ENCODE measurements at places on chromosomes 12 and 14.

DNA sequence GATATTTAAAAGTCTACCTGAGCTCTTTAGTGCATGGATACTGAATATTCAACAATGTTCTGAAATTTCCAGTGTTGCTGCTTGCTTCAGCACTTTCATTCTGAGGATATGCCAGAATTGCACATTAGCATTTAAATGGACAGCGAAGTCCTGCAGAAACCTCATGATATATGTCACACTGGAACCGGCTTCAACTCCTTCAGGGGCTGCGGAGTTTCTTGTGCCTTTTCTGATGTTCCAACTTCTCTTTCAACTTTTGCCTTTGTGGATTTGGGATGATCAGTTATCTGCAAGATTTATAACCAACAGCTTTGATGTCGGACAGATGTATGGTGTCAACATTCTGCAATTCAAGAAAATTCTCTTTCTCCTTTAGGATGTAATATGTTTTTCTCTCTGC, 142.5 kb upstream of the LMNTD1 start:
- no peaks in the 10 kb centered on the region for H3K36me3 ChIP-seq
- no peak overlapping the region for H3K4me3 ChIP-seq
- no peaks in the 10 kb centered on the region for H3K4me1 ChIP-seq
- DNase-seq, result no peak

DNA sequence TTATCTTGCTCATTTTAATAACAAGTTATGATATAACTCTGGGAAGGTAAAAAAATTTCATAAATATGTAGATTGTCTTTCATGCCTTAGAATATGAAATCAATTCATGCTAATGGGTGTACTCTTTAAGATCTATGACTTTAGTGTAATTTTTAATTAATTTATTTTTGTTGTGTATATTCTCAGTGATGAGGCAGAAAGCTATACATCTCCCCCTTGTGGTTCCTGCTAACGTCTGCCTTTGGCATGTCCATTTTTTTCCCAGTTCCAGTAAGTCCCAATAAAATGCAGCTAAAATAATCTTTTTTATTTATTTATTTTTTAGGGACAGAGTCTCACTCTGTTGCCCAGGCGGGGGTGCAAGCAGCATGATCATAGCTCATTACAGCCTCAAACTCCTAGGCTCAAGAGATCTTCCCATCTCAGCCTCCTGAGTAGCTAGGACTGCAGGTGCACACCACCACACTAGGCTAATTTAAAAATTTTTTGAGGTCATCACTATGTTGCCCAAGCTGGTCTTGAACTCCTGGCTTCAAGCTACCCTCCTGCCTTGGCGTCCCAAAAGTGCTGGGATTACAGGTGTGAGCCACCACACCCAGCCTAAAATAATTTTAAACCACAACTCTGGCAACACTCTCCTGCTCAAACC, 3.3 kb upstream of the CHURC1 start:
- H3K27me3 ChIP-seq, result peaks cover 15% of the 10 kb centered on the region
- H3K4me3 ChIP-seq, result no peak overlapping the region
- H3K4me1 ChIP-seq, result peaks cover 23% of the 10 kb centered on the region
- peaks cover 11% of the 10 kb centered on the region for H3K36me3 ChIP-seq

GRCh38 chr12:11723993-11724392, 74.5 kb downstream of the ETV6 start:
- peaks cover 21% of the 10 kb centered on the region for H3K36me3 ChIP-seq
- H3K4me3 ChIP-seq, result no peak overlapping the region
- peaks cover 41% of the 10 kb centered on the region for H3K4me1 ChIP-seq

GRCh38 chr14:52342849-52343596, 28.9 kb downstream of the PTGER2 start:
- no peak overlapping the region for H3K27ac ChIP-seq
- no peak overlapping the region for H3K4me3 ChIP-seq
- H3K27me3 ChIP-seq, result peaks cover 43% of the 10 kb centered on the region
- H3K36me3 ChIP-seq, result peaks cover 25% of the 10 kb centered on the region
- no peak for DNase-seq
- peaks cover 13% of the 10 kb centered on the region for H3K4me1 ChIP-seq

DNA sequence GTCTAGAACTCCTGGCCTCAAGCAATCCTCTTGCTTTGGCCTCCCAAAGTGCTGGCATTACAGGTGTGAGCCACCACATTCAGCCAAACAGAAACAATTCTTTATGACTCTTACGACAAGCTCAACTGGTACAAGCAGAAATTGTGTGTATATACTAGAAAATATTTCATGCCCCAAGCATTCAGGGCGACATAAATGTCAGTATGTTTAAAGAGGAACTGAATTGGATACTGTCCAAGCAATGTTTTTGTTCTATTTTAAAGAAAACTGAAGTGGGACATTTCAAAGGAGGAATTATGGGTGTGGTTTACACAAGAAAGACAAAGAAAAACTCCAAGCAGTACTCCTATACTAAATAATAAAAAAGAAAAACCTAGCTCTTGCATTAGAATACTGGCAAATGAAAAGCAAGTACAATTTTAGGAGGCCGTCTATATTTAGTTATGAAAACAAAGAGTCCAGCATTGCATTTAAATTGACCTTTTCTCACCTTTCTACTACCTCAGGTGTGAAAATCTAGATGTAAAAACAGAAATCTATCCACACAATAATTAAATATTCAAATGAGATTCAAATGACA, 48.9 kb downstream of the PPP1R12A start:
- no peak overlapping the region for H3K4me3 ChIP-seq
- no peak overlapping the region for H3K27ac ChIP-seq
- peaks cover 37% of the 10 kb centered on the region for H3K4me1 ChIP-seq

GRCh38 chr12:22039361-22039760, 6.7 kb upstream of the CMAS start:
- no peak overlapping the region for H3K27ac ChIP-seq
- DNase-seq, result no peak
- no peak overlapping the region for H3K4me3 ChIP-seq
- H3K4me1 ChIP-seq, result peaks cover 18% of the 10 kb centered on the region

GRCh38 chr12:88371416-88372183, 208.7 kb downstream of the KITLG start:
- H3K4me3 ChIP-seq, result no peak overlapping the region
- H3K27me3 ChIP-seq, result no peaks in the 10 kb centered on the region
- H3K4me1 ChIP-seq, result no peaks in the 10 kb centered on the region

DNA sequence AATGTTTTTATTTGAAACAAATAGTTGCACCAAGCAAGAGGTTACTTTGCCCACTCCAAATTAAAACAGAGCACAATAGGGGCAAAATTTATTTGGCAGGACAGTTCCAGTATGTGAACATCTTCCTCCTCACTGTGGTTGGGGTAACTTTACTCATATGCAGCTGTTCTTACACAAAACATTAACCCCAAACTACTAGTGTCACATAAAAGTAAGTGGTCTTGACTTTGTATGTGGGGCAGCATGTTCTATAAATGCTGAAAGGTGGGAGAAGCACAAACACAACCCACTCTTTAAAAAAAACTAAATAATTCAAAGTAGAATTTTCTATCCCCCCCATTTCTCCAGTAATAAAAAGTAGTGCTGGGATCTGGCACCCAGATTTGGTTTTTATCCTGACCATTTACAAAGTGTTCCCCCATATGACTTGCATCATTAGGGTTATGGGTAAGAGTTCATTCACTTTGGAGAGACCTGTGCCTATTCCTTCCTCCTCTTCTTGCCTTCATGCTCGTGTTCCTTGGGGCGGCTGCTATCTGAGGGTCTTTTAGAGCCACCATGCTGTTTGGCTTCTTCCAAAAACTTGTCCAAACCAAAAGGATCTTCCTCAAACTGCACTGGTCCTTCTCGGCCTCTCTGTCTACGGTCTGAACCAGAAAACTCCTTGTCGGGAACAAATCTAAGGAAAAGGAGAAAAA, 9.9 kb downstream of the SLIRP start:
- H3K4me1 ChIP-seq, result peaks cover 13% of the 10 kb centered on the region
- H3K27ac ChIP-seq, result no peak overlapping the region
- no peak for DNase-seq
- peaks cover 59% of the 10 kb centered on the region for H3K36me3 ChIP-seq
- H3K27me3 ChIP-seq, result no peaks in the 10 kb centered on the region

DNA sequence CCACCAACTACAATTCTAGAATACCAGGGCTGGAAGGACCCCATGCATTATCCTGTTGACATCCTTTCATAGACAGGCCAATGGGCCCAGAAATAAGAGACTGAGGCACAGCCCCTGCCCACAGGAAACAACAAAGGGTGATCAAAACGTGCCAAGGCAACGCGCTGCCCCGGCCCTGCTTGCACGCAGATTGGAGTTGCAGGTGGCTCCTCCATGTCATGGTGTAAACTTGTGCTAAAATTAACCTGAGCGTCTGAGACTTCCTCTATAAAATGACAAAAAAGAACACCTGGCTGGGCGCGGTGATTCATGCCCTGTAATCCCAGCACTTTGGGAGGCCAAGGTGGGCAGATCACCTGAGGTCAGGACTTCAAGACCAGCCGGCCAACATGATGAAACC, 30.1 kb downstream of the SPRING1 start:
- no peak for DNase-seq
- H3K27me3 ChIP-seq, result peaks cover 15% of the 10 kb centered on the region
- H3K4me1 ChIP-seq, result peaks cover 11% of the 10 kb centered on the region
- no peak overlapping the region for H3K4me3 ChIP-seq
- H3K36me3 ChIP-seq, result peaks cover 5% of the 10 kb centered on the region

DNA sequence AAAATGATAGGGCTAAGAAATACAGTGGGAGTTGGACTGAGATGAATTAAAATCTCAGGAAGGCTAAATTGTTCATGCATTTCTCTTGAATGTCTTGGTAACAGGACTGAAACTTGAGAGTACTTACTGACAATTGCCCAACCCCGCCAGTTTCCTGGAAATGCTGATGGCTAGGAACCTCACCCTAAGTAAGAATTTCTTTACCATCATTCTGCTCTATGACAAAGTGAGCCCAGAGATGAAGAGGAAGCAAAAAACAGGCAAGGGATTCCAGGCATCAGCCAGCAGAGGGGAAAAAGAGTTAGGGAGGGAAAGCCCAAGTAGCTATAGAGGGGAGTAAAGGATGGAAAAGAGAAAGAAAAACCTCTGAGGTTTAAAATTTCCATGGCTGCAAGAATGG, 397.7 kb downstream of the MDGA2 start:
- peaks cover 1% of the 10 kb centered on the region for H3K4me1 ChIP-seq
- DNase-seq, result no peak
- no peak overlapping the region for H3K27ac ChIP-seq
- H3K36me3 ChIP-seq, result no peaks in the 10 kb centered on the region
- no peaks in the 10 kb centered on the region for H3K27me3 ChIP-seq

GRCh38 chr12:27332407-27332713, 276 bp upstream of the BMAL2 start:
- H3K36me3 ChIP-seq, result peaks cover 6% of the 10 kb centered on the region
- DNase-seq, result no peak
- peaks cover 12% of the 10 kb centered on the region for H3K27me3 ChIP-seq
- peaks cover 39% of the 10 kb centered on the region for H3K4me1 ChIP-seq
- peak overlapping the region; percentile 83 for H3K27ac ChIP-seq

GRCh38 chr12:57815177-57816000, 3.1 kb downstream of the AVIL start:
- H3K27me3 ChIP-seq, result no peaks in the 10 kb centered on the region
- H3K36me3 ChIP-seq, result peaks cover 8% of the 10 kb centered on the region
- no peak overlapping the region for H3K27ac ChIP-seq
- no peak overlapping the region for H3K4me3 ChIP-seq
- H3K4me1 ChIP-seq, result no peaks in the 10 kb centered on the region

DNA sequence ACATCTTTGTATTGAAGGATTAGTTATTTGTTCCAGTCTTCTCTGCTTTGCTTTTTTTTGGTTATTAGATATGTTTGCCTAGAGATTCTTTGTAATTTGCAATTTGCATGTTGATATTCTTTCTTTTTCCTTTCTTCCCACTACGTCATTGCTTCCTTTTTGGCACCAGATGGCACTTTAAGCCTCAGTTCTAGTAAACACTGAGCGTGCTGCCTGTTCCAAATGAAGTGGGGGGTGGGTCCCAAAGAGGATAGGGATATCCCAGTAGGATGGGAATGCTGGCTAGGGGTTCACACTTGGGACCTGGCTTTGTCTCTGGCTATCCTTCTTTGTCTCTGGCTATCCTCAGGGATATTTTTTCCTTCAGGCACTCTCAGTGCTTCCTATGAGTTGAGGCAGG, 17.0 kb downstream of the EAPP start:
- peaks cover 57% of the 10 kb centered on the region for H3K36me3 ChIP-seq
- no peak overlapping the region for H3K4me3 ChIP-seq
- no peak for DNase-seq
- H3K27ac ChIP-seq, result no peak overlapping the region
- no peaks in the 10 kb centered on the region for H3K27me3 ChIP-seq

- H3K27ac ChIP-seq, result no peak overlapping the region
- no peaks in the 10 kb centered on the region for H3K36me3 ChIP-seq
- H3K4me3 ChIP-seq, result no peak overlapping the region
- DNase-seq, result no peak
- no peaks in the 10 kb centered on the region for H3K27me3 ChIP-seq
Observed at GRCh38 chr12:18296201-18296908, 35.0 kb downstream of the PIK3C2G start.

DNA sequence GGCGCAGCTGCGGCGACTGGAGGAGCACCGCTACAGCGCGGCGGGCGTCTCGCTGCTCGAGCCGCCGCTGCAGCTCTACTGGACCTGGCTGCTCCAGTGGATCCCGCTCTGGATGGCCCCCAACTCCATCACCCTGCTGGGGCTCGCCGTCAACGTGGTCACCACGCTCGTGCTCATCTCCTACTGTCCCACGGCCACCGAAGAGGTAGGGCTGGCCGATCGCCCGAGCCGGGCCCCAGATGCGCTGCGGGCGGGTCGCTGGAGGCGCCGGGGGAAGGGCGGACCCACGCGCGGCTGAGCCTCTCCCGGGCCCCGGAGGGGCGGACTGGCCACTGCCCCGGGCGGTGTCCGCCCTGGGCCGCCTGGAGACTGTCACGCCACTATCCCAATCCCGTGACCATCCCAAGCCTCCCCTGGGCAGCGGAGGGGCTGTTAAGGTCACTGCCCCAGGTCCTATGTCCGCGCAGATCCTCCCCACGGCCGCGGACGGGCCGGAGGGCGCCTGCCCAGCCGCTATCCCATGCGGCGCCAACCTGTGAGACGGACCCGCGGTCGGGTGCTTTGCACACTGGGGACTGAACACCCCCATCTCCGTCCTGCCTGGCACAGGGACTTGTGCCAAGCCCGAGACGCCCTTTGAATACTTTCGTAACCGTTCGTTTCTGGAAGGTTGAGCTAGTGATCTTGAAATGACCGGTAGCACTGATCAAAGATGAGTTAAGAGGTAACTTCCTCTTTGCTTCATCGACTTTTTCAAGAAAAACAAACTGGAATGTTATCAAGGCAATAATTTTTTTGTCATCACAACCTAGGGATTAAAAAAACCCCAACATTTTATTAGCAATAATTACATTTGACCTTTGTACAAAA, 725 bp downstream of the CHPT1 start:
- no peaks in the 10 kb centered on the region for H3K27me3 ChIP-seq
- H3K4me1 ChIP-seq, result peaks cover 38% of the 10 kb centered on the region
- peak overlapping the region; percentile 86 for H3K27ac ChIP-seq
- H3K36me3 ChIP-seq, result no peaks in the 10 kb centered on the region

GRCh38 chr12:98973395-98973794, 328.3 kb downstream of the APAF1 start:
- no peaks in the 10 kb centered on the region for H3K36me3 ChIP-seq
- DNase-seq, result no peak
- no peak overlapping the region for H3K4me3 ChIP-seq
- H3K27ac ChIP-seq, result no peak overlapping the region
- no peaks in the 10 kb centered on the region for H3K4me1 ChIP-seq
- H3K27me3 ChIP-seq, result peaks cover 5% of the 10 kb centered on the region

All from activated CD4-positive, alpha-beta T cell treated with anti-CD3 and anti-CD28 coated beads, Interleukin-2, amount 10 ng/mL, durations not matched to agents 7 days and 5 days (primary cell).